ENCODE measurements at places on chromosomes 11 and 22.

DNA sequence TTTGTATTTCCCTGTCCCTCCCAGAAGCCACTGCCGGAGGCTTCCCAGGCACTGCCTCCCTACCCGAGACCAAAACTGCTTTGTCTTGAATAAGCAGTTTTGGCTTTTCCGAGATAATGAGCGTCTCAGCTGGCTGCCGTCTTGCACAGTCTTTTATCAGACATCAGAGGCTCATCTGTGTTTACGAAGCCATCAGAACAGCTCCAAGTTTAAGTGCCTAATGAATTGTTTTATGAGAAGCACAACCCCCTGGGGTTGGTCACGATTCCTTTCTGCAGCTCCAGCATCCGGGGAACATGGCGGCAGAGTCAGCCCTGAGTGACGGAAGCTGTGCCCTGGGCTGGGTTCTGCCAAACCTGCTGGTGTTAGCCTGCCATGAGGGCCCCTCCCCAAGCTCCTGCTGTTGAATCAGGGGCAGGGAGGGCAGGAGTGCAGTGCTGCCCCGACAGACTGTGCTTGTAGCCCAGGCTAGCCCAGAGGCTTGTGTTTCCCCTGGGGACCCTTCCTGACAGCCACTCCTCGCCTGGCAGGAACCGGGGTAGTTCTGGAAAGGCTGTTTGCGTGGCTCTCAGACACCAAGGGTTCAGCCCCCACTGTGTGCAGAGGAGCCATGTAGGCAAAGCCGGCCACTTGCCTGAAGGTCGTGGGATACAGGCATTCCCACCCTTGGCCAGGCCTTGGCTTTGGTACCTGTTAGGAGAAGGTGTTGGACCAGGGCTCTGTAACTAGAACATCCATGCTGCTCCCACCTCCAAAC lies 96.1 kb downstream of the MORC2 start:
- DNase-seq = no peak

DNA sequence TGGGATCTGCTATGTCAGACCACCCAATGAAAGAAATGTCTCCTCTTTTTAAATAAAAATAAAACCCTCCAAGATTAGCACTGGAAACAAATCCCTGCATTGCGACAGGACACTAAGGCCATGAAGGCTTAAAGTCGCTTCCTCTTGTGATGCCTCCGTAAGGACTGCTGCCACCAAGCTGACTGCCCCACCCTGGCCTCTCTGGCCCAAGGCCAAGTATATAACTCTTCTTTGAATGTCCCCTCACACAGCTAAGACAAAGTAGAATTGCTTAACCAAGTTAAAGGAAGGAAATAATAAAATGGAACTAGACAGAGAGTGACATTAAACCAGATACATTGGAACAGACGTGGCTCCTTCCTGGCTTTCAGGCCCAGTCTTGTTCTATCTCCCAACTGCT lies 7.5 kb upstream of the NRGN start:
- no peak for DNase-seq

DNA sequence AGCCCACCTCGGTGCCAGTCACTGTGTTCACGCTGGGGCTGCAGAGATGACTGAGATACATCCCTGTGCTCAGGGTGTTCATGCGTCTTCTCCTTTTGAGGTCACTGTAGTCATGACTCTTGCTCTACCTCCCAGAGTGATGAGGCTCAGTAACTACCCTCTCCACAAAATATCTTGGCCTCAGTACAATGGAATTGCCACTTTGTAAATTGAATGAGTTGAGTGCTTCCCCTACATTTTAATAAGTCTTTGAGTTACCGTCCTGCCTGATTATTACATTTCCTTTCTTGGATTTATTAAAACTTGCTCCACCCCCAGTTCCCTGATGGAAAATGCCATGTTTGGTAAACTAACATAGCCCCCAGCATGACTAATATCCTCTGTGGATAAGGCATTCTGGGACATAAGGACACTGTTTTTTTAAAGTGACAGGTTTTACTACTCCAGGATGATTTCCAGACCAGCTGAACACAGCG lies 15.9 kb downstream of the PRSS23 start:
- DNase-seq = no peak

- DNase-seq = no peak
Measured at GRCh38 chr11:78351979-78352841, 65.4 kb downstream of the GAB2 start.

DNA sequence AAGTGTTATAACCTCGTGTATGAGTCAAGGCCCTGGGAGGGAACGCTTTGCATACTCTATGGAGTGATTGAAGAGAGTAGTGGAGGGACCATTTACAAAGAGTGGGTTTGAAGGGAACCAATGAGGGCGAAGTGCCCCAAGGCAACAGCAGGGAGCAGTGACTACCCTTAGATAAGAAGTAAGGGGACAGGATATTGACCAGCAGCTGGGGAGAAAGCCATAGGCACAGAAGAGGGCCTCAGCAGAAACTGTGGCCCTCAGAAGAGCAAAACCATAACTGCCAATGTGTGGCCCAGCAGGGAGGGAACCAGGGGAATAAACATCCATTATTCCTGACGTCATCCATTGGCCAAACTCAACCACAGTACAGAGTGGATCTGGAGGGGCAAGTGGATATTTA lies 24.7 kb downstream of the PARVA start:
- no peak for DNase-seq

GRCh38 chr11:9616042-9616675 lies 42.7 kb downstream of the WEE1 start:
- no peak for DNase-seq

DNA sequence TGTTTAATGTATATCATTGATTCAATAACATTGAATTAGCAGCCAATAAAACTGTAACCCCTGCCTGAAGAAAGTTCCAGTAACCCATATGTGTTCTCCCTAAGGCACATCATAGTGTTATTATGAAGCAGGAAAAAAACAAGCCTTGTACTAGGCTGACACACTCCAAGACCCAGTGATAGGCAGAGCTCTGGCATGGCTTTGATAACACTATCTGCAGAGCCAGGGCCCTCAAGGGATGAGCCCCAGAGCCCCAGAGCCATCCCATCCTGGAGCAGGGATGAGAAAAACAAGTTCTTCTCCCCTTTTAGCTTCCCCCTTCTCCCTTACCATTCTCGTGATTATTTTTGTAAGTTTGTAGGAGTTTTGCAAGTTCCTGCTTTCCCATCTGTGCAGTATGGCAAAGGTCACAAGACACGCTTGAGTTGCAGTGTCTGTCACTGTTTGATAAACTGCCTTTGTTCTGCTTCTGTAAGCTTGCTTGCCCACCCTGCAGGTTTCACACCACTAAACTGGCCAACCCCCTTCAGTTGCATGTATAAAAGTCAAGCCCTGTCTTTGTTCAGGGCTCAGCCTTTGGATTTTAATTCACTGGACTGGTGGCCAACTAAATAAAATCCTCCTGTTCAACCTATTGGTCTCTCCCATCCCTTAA lies 22.3 kb upstream of the GUCY1A2 start:
- no peak for DNase-seq

- DNase-seq = no peak
Measured at GRCh38 chr11:110833033-110833484, 120.8 kb upstream of the ARHGAP20 start.

- DNase-seq = no peak
Measured at GRCh38 chr22:20203142-20203551, 52.3 kb upstream of the CCDC188 start.

DNA sequence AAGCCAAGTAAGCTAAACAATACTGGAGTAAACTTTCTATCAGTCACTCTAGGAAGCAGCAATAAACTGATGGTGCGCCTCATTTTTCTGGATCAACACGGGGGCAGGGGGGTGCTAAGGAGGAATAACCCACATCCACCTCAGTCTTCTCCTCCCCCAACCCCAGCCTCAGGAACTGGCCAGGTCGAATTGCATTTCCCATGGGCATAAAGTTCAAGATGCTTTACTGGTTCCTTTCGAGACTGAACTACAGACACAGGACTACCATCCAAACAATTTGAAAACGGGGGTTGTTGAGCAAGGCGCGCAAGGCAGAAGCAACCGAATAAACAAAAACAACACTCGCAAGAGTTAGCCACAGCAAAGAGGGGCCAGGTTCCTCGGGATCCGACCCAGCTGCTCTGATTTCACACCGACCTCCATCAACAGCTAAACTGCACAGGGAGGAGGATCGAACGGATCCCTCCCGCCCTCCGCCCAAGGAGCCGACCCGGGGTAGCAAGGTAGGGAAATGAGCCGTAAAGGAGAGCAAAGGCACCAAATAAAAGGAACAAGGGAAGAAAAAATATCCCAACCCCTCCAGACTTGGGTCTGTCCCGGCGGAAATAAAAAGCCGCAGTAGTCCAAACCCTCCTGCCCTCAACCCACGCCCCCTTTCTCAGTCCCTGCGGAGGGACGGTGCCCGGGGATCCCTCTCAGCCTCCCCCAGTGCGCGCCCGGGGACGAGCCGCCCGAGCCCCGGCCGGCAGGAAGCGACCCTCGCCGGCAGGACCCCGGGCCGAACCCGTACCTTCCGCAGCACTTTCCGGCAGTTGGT lies 801 bp downstream of the SESN3 start:
- DNase-seq = peak; percentile 80

GRCh38 chr22:45538281-45538680 lies 35.6 kb downstream of the FBLN1 start:
- no peak for DNase-seq

DNA sequence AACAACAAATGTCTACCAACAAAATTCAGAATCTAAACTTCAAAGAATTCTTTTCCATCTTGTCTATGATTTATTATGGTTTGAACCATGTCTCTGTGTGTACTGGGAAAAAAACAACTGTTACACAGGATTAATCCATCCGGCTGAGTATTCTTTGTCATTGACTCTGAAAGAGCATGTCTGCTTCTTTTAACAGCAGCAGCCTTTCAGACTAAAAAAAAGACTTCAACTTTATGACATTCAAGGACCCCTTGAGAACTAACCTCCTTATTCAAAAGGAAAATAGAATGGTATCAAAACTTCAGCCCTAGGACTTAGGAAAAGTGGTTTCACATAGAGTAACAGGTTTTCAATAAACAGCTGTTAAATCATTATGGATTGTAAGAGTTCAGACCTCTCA lies 79.9 kb downstream of the MRTFA start:
- no peak for DNase-seq

DNA sequence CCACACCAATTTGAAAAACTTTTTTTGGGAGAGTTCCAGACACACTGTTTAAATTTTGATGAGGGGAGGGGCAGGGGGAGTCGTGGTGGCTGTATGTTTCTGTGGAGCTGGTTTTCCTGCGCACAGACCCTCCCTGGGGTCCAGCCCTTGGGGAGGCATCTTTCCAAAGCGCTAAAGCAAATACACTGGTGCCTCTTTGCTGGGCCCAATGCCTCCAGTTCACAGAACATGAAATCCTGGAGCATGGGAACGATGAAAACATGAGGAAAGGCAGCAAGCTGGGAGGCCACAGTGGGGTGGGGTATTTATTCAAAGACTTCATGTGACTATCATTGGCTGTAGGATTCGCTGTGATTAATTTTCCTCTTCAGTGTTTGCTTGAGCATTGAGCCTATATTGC lies 135.3 kb downstream of the CCDC34 start:
- DNase-seq = peak; percentile 39

GRCh38 chr22:39925273-39925672 lies 24.4 kb downstream of the GRAP2 start:
- DNase-seq = no peak

DNA sequence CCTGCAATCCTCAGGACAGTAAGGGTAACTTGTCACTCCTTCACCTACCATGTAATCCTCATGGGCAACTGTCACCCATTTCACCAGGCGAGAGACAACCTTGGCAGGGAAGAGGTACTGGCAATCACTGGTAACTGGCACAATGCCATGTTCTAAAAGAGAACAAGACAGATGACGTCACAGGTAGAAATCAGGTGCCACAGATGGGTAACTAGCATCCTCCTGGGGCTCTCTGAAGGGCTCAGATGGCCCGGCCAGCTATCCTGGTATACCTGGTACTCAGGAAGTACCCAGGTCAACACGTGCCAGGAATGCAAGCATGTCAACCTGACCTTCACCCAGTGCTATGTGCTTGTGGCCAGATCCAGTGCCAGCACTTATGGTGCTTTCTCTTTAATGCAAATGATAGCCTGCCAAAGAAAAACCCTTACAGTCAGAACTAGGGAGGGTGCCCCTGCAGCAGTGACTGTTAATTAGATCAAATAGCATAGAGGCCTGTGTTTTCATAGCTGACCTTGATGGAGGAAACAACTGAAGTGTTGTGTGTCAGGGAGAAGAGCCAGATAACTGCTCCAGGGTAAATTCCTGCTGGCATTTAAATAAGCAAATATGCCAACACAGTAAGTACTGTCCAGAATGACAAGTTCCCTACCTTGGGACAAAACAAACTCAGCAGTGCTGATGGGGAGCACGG lies 36.2 kb downstream of the THOC5 start:
- DNase-seq = no peak

DNA sequence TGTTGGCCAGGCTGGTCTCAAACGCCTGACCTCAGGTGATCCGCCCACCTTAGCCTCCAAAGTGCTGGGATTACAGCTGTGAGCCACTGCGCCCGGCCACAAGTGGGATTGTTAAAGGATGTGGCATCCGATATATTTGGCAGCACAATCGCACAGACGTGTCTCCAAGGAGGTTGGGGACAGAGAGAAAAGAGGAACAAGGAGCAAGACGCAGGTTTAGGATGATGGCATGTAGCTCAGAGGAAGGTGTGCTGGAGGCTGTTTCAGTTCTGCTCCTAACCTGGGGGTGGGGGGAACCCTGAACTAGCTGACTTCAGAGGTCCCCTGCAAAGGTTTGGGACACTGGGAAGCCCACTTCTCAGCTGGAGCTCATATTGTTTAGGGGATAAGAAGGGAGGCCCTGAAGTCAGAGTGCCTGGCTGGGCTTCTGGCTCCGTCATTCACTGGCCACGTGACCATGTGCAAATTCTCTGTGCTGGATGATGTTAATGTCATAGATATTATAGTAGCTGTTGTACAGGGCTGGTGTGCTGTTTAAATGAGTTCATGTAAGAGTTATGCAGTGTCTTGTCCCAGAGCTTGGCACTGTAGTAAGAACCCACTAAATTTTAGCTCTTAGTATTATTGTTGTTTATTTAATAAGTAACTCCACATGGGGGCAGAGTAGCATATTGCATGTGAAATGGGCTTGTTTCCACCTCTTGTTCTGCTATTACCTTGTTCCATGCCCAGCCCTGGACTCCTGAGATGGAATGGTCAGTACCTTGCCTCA lies 129.7 kb downstream of the ST3GAL4 start:
- peak; percentile 34 for DNase-seq

DNA sequence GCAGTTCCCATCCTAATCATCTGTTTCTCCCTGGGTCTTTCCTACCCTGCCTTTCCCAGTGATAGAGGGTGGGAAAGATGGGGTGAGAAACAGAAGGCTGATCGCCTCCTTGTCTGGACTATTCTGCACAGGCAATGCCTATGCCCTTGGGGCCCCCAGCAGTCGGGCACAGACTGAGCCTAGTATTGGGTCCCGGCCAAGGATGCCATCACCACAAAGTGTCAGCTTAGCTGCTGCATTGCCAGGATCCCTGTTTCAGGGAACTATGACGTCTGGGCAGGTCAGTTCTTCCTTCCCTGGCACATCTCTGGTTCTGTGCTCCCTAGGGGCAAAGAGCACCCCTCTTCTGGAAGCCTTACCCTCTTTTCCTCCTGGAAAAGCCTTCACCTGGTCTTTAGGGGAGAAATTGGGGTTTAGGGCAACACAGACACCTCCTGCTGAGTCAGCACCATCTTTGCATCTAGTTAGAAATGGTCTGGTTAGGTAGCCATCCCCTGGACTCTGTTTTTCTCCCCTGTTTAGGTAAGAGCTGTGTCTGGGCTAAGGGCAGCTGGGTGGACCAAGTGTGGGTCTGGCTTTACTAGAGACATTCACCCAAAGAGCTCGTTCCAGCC lies 2.1 kb downstream of the ADAMTS8 start:
- DNase-seq = no peak
